ENCODE measurements at places on chromosomes 16 and 17.

- DNase-seq, result no peak
Observed at GRCh38 chr16:49725651-49726050, 130.3 kb downstream of the ZNF423 start.

DNA sequence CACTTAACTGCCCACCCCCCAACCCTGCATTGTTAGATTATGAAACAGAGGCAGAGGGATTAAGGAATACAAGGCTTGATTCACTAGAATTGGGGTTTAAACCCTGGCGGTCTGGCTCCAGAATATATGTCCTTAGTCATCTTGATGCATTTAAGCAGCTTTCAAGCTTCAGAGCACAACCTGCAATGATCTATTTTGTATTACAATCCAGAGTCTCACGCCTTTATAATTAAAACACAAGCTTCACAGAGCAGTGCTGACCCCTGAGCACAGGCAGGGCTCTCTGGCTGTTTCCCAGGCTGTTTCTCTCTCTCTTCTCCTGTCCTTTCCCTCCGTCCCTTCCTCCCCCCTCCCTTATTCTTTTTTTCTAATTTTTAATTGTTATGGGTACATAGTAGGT, 209.1 kb downstream of the SPECC1 start:
- no peak for DNase-seq

DNA sequence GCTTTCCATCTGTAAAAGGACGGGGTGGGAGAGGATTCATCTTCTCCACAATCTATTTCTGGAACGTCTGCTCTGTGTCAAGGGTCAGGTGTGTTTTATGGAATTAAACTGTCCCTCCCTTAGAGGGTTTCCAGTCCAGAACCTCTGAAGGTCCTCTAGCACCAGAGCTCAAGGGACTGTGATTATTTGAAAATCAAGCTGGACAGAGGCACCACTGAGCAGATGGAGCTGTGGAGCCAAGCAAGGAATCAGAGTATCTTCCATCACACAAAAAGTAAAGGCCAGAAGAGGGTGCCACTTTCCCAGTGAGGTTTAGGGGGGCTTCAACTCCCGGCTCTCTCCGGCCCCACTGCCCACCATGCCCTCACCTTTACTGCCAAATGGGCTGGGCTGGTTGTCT, 6.8 kb downstream of the CACNG5 start:
- no peak for DNase-seq

- no peak for DNase-seq
Observed at GRCh38 chr17:35773679-35774425, 13.2 kb downstream of the C17orf50 start.

GRCh38 chr17:19271780-19272357, 34.7 kb downstream of the EPN2 start:
- no peak for DNase-seq

DNA sequence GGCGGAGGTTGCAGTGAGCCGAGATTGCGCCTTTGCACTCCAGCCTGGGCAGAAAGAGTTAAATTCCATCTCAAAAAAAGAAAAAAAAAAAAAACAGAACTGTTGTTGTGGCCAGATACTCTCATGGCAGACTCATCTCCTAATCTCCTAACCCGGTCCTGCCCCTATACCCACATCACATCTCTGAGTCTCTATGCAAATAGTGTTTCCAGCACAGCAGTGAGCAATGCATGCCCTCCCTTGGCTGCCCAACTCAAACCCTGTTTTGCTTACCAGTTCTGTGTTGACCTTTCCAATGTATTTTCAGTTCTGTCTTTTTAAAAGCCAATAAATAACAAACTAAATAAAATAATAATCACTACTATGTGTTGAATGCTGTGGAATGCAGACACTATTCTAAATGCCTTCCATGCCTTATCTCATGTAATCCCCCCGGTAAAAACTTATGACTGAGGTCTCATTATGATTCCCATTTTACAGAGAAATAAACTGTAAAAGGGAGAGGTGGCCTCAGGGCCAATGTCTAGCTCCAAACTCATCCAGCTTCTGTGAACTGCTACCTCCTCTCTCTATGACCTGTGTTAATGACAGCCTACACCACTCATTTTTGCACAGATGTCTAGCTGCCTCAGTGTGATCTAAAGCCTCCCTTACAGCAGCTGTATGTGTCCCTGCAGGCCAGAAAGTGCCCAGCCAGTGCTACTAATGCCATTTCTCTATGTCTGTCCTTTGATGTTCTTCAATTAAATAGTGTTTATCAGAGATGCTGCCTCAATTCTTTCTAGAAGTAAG, 289.8 kb downstream of the HS3ST3B1 start:
- DNase-seq, result no peak

DNA sequence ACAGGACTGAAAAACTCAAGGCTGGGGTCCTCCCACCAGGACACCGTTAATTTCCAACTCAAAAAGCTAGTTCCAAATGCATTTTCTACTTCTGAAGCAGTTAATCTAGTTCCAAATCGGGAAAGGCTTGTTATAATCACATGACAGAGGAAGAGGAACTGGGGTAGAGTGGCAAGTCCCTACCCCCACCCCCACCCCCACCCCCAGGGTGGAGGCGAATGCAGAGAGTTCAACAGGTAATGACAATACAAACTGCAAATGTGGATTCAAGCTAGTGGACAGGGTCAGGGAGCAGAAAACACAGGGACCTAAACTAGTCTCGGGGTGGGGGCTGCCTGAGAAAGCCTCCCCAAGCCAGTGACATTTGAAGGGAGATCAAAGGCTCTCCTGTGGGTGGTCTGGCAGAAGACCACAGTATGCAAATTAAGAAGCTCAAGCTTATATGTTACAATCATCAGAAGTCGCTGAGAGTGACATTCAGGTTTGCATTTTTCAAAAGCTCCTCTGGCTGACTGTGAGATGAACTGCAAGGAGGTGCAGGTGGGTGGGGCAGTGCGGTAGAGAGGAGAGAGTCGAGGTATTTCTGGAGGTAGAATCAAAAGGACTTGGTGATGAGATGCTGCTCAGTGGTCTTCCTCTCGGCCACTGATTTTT, 56.4 kb upstream of the SLC25A19 start:
- no peak for DNase-seq

DNA sequence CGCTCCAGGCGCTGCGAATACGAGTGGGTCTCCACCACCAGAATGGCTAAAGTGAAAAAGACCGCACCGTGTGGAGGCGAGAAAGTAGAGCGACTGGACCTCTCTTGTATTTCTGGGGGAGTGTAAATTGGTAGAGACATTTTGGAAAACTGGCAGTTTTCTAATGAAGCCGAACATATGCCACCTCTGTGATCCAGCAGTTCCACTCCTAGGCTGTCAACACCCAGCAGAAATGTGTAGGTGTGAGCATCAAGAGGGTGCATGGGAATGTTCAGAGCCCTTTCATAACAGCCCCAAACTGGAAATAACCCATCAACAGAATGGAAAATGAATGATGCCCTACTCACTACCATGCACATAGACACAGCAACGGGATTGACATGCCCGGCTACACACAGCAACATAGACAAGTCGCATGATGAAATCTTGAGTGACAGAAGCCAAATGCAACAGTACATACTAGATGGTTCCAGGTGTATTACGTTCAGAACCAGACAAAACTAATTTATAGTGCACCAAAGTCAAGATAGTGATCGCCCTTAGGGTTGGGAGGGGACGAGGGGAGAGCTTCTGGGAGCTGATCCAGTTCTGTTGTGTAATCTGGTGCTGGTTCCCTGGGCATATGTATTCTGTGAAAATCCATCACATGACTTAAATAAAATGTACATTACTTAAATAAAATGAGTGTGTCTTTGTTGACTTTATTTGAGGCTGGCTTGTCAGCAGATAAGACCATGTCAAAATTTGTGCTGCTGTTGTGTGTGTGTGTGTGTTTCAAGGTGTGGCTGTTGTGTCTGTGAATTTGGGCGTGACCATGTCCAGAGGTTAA, 877 bp upstream of the BCL7C start:
- DNase-seq, result no peak

- no peak for DNase-seq
Observed at GRCh38 chr16:28863929-28864793, 518 bp downstream of the SH2B1 start.
